ENCODE measurements at places on chromosomes 16 and 17.

GRCh38 chr16:2231016-2231931 is 5.0 kb upstream of the DNASE1L2 start:
- no peak for DNase-seq

DNA sequence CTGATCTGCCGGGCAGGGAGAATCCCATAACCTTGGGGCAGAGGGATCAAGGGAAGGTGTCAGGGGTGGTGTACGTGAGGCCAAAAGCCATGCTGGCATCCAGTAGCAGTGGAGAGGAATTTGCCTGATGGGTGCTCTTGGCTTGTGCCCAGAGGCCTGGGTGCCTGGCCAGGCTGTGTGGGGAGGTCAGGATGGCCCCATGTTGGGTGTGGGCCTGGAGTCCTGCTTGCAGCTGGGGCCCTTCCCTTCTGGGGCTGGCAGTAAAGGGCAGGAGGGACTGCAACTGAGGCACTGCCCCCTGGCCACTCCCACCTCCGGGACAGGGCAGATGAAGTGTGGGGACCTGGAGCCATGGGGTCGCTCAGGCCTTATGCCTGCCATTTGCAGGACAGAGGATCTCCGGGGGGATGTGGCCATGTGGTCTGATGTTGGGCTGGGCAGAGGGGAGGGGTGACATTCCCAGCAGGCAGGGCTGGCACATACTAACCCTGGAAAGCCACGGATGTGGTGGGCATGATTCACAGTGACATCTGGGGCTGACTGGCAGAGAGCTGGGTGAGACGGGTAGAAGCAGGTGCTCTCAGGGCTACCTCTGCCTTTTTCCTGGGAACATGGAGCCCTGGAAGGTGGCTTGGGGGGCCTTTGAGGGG is 3.5 kb downstream of the FMNL1 start:
- no peak for DNase-seq

GRCh38 chr17:21371511-21372081 is 4.6 kb upstream of the KCNJ12 start:
- no peak for DNase-seq

DNA sequence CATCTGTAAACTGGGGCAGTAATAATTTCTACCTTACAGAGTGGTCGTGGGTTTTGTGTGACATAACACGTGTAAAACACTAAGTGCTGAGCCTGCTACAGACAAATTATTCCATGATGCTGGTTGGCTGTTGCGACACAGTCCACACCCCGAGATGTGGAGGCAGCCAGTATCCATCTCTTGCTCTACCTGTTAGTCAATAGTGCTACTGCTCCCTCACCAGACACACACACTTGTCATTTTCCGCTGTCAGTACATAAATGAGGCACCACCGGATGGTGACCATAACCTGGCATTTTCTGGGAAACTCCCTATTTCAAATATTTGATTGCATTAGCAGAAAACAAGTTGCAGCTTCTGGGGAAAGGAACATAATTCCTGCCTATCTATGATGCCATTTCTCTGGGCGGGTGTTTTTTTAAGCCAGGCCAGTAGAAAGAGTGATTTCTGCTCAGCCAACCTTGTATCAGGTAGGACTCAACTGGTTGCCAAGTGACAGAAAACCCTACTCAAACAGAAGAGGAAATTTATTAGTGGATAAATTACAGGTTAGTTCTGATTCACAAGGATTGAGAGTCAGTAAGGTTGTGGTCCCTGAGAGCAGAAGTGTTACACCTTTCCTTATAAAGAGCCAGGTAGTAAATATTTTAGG is 24.1 kb downstream of the DNAJA2 start:
- DNase-seq, result peak; percentile 81

DNA sequence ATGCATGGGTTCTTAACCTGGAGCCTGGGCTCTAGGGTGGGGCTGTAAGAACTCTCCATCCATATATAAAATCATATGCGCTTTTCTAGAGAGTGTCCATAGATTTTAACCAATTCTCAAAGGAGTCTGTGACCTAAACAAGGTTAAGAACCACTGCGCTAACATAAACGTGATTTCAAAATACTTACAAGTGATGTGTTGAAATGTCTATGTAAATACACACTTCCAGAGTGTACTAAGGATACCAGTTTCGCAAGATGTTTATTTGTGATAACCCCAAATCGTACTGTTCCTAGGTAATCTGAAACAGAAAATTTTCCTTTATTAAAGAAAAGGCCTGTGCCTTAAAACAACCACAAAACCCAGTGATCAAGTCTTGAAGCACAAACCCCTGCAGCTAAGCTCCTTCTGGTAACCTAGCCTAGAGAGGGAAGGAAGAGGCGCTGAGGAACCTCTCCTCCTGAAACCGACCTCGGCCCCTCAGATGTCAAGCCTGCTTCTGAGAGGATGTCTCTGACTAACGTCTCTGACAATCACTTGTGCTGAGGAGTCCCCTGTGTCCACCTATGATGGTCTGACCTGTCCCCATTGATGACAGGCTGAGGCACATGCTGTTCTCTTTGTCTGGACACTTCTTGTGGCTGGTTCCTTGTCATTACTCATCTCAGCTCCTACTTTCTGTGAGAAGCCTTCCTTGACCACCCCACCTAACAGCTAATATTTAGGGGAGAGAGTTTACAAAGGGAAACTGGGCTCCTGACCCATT is 32.2 kb downstream of the SNN start:
- DNase-seq, result no peak

DNA sequence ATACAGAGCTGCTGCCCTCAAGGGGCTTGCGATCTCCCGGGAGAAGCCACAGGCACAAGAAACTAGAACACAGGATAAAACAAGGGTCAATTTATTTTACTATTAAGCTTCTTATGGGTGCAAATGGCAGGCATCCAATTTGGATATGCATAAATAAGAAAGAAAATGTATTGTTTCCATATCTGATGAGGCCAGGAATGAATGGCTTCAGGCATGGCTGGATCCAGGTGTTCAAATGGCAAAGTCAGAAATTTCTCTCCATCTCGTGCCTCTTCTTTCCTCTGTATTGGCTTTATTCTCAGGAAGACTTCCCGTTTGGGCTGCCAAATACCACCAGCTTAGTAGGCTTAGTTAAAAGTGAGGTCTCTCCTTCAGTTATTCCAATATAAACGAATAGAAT is 43.1 kb downstream of the SCNN1B start:
- no peak for DNase-seq

DNA sequence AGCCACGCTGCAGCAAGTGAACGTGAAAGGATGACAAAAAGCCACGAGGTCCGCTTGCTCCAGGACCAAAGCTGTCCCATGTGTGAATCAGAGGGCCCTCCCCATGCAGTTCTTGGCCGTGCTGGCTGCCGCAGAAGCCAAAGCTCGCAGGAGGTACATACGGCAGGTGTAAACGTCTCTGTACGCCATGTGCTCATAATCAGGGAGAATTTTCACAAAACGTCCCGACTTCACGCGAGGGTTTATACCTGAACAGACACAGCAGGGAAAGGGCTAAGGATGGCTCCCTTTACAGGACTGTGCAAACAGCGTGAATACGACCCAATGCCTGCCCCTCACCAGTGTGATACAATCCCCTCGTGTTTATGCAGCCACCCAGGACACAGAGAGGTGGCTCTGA is 25.3 kb downstream of the FBXO31 start:
- DNase-seq, result no peak

GRCh38 chr17:68601565-68602288 is 560 bp upstream of the FAM20A start:
- DNase-seq, result no peak

- no peak for DNase-seq
Measured at GRCh38 chr16:85777583-85778310, 21.6 kb downstream of the EMC8 start.

GRCh38 chr17:47905221-47905733 is 9.2 kb downstream of the SP2 start:
- DNase-seq, result no peak

GRCh38 chr16:4393240-4393600 is 21.6 kb downstream of the VASN start:
- no peak for DNase-seq

- no peak for DNase-seq
Measured at GRCh38 chr17:41676058-41676419, 12.6 kb upstream of the EIF1 start.

GRCh38 chr16:84862804-84863480 is 43.2 kb downstream of the CRISPLD2 start:
- no peak for DNase-seq

GRCh38 chr17:82213251-82214011 is 789 bp upstream of the CCDC57 start:
- DNase-seq, result no peak

DNA sequence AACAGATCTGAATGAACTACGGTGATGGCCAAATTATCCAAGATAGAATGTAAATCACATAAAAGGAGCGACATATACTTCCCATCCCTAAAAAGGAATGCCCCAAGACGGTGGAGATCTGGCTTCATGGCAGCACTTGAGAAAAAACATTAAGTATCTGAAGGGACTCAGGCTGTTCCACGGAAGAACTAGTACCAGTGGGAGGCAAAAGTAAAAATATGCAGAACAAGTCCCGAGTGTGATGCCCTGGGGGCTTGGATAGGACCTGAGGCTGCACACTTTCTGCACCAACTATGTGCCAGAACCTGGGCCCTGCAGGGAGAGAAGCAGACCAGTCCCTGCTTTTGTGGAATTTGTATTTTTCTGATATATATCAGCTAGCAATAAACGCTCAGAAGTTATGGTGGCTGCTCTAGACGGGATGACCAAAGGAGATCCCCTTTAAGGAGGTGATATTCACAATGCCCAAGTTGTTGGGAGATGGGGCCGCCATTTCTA is 539 bp upstream of the CKLF start:
- DNase-seq, result no peak

DNA sequence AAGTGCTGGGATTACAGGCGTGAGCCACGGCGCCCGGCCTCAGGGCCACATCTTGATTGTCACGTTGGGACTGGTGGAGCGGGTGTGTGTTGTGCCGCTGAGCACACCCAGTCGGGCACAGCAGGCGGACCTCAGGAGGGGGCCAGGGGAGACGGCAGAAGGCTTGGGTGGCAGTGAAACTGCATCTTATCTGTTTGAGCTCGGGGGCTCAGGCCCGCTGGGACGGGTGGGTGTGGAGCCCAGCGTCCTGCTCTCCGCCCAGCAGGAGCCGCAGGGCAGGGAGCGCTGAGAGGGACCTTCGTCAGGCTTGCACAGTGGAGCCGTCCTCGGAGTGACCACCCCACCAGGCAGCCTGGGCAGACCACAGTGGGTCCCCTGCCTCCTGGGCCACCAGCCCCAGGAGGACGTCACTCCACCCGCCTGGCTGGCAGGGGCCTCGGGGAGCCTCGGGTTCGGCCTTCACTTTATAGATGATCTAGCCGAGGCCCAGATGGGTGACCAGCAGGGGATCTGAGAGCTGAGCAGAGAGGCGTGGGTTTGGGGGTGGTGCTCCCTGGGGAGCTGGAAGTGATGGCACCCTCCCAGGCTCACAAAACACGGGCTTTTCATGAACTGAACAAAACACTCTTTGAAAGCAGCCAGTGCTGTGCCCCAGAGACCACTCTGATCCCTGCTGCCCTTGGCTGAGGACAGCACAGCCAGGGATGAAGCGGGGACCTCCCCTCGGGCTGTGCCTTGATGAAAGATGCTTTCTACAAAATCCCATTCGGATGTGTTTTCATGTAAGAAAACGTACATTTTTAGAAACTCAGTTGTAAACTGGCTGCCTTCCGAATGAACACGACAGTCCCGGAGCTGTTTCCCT is 181.1 kb downstream of the SEC14L1 start:
- DNase-seq, result no peak

DNA sequence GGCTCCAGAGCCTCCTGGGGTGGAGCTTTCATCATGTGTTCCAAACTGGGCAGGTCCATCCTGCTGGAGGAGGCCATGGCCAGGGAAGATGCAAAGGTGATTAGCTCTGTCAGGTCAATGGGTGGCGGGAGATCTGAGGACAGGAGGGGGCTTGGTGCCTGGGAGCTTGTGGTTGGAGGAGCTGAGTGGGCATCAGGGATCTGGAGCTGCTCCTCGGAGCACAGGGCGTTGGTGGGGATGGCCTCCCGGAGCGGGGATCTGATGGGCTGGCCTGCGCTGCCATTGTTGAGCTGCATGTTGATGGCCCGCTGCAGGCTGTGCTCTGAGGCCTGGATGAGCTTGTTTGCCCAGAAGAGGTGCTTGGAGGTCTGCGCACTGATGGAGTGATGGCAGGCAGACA is 6.5 kb downstream of the SPATA32 start:
- no peak for DNase-seq

- DNase-seq, result peak; percentile 37
Measured at GRCh38 chr17:48612854-48613691, 2.0 kb downstream of the HOXB8 start.

DNA sequence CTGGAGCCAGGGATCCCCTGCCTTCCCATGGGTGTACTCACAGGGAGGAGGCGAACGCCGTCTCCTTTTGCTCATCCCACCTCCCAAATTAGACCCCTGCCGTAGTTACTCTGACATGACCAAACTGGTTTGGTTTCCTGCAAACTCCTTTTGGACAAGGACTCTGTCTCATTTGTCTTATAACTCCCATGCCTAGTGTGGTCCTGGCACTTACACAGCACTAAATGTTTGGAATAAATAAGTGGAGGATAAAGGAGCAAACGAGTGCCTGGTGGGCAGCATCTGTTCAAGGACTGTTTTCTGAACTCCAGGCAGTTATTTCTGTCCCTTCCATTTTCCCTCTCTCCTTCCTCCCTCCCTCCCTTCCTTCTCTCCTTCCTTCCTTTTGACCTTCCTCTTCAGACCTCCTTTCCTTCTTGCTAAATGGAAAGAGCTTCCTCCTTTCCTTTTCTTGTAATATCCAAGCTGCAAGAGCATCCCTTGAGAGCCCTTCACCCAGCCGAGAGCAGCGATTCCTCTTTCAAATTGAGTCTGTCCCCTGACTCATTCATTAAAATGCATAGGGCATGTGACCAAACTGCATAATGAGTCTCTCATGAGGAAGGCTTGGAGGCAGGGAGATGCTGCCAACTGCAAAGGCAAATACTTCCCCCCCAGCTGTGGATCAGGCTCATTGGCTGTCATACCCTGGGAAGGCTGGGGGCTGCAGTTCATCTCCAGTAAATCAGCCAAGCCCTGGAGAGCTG is 36.8 kb downstream of the CHD9 start:
- no peak for DNase-seq

DNA sequence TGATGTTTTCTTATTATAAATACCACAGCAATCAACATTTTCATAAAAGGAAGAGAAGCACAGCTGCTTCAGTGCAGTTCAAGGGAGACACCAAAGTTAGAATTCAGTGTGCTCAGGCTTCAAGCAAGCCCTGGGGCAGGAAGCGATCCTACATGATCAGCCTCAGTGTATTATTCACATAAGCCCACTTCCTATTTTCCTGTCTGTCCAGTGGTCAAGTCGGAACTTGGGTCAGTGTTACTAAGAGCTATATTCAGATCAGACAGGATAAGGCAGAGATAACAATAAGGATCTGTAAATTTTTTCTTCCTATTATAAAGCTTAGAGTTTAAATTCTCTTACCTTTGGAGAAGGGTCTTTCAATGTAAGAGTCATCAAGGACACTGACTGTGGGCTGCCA is 12.9 kb downstream of the HEATR6 start:
- DNase-seq, result no peak

- no peak for DNase-seq
Measured at GRCh38 chr16:79740252-79740651, 139.7 kb upstream of the MAF start.

GRCh38 chr17:78133179-78133951 is 2.8 kb downstream of the TMC8 start:
- no peak for DNase-seq

Data from T-helper 1 cell (primary cell).